ENCODE measurements at places on chromosomes 1 and 21. TPM values are rescaled to one million over a fixed set of nuclear protein-coding genes. Genes with fewer than 3 reads are reported as not detected.

PLA2G2C gene
- not detected for total RNA-seq

PRDM16 gene
- total RNA-seq: 0.35 TPM

- DNase-seq: no peak
Measured at GRCh38 chr1:36884801-36885200, 149.5 kb downstream of the GRIK3 start.

DNA sequence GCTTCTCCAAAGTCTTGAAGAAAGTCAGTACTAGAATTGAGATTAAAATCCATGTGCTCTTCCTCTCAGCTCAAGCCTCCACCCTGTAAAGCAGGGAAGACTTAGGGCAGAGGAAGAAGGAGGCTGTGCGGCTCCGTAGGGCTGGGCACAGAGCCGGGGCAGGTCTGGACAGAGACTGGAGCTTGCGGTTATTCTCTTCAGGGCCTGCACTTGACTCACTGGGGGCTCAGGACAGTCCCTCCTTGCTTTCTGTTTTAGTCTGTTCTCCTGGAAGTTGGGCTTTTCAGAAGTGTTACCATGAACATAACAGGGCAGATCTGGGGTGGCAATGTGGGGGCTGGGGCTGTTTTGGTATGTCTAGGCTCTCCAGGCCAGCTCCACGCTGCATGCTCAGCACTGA lies 21.6 kb upstream of the TRABD2B start:
- DNase-seq: no peak

DNA sequence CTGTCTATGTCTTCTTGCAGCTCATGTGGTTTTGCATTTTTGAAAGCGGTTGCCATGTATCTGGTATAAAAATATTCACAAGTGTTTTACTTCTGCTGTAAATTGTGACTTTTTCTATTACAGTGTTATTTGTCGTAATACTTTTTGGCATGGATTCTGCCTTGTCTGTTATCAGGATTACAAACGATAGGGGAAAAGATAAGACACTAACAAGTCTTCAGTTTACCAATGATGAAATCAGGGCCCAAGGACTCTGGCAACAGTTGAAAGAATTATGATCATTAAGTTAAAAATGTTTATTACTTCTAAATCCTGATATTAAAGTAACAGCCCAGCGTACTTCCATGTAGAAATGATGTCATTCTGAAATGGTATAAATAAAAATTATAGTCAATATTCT lies 298.8 kb downstream of the KIF26B start:
- no peak for DNase-seq

DNA sequence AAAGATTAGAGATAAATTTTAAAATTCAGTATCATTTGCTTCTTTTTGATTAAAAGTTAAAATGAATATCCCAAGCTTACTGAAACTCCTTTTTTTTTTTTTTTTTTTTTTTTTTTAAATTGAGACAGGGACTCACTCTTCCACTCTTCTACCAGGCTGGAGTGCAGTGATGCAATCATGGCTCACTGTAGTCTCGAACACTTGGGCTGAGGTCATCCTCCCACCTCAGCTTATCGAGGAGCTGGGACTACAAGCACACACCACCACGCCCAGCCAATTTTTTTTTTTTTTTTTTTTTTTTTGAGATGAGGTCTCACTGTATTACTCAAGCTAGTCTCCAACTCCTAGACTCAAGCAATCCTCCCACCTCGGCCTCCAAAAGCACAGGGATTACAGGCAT lies 92.1 kb upstream of the RGS18 start:
- no peak for DNase-seq

DNA sequence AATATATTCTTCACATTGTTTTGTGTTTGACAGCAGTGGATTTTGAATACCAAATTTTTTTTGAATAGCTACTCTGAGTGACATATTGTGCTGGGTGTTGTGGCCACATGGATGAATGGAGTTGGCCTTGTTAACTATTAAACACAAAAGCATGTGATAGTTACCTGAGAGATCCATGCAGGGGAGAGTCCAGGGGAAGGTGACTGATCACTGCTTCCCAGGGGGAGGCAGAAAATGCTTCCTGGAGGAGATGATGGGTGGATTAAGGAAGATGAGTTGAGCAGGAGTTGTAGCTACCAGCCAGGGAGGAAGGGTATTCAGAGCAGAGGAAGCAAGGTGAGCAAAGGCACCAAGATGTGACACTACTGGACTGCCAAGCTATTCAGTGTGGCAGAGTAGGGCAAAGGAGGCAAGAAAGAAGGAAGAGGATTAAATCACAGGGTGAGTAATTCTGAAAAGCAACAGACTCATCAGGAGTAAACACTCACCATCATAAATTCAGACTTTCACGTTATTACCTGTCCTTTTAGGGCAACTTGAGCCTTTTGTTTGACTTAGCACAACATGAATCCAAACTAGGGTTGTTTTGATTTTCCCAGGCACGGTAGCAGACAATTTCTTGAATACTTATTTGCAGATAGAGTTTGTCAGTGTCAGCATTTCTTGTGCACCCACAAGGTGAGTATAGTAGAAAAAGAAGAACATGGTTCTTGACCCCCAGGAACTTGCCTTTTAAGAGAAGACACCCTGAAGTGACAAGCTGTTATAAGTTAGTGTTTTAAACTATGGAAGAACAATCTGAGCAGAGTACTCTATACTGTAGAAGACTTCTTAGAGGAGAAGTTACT lies 4.2 kb downstream of the CD46 start:
- no peak for DNase-seq
